H1 (cell line): ENCODE measurements at places on chromosomes 11 and 22. TPM values are rescaled to one million over a fixed set of nuclear protein-coding genes. Genes with fewer than 3 reads are reported as not detected.

MYEOV gene
- polyA plus RNA-seq: 0.44 and 1.0 TPM in 2 replicates

CARNS1 gene
- 0.82 and 0.96 TPM in 2 replicates for polyA plus RNA-seq

CASTOR1 gene
- 36.0 and 44.6 TPM in 2 replicates for polyA plus RNA-seq

DNAJB13 gene
- 0.05 and 0.27 TPM in 2 replicates for polyA plus RNA-seq

CCDC188 gene
- not detected in 2 replicates for polyA plus RNA-seq

ILK gene
- polyA plus RNA-seq: 117 and 132 TPM in 2 replicates

RIN1 gene
- 2.5 and 3.8 TPM in 2 replicates for polyA plus RNA-seq

DNA sequence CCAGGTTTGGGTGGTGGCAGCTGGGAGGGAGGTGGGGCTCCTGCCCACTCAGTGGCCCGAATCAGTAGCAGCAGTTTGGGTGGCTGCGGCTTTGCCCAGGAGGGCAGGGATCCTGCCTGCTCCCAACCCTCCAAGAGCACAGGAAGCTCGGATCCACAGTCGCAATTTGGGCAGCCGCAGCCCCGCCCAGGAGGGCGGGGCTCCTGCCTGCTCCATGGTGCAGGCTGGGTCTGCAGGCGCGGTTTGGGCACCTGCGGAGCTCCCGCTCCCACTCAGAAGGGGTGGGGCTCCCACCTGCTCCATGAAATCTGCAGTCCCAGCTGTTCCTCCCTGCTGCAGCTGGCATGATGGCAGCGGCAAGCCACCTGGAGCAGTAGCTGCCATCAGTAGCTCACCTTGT lies 38.1 kb upstream of the CALCB start:
- DNase-seq: peak; percentile 21

DNA sequence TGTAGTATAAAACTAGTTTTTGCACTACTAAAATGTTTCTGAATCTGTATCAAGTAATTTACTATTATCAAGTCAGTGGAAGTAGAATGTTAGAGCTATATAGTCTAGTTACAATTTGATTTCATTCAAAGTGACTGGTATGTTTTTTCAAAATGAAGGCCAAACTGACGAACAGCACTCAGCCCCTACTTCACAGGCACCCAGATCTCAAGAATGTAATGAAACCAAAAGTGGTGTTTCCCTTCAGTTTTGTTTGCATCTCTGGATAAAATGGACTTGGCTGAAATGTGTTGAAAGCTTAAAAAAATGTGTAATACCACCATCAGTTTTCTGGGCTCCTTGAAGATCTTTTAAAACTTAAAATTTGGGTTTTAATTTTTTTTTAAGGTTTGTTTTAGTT lies 46.4 kb downstream of the QSER1 start:
- no peak for DNase-seq

DNA sequence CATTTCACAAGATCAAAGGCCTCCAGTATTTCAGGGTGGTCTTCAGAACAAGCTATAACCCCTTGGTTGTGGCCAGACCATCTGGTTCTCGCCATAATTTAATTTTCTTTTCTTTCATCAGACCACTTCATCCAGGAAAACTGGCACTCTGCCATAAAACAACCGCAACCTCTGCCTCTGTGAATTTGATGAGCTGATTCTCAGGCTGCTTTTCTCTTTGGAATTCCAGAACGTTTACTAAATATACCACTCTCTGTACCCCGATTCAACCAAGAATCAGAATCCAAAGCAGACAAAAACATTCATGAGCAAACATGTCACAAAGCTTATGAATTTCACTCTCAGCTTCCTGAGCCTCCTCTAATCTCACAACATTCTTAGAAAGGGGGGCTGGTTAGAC lies 331.8 kb upstream of the SYN3 start:
- no peak for DNase-seq

DNA sequence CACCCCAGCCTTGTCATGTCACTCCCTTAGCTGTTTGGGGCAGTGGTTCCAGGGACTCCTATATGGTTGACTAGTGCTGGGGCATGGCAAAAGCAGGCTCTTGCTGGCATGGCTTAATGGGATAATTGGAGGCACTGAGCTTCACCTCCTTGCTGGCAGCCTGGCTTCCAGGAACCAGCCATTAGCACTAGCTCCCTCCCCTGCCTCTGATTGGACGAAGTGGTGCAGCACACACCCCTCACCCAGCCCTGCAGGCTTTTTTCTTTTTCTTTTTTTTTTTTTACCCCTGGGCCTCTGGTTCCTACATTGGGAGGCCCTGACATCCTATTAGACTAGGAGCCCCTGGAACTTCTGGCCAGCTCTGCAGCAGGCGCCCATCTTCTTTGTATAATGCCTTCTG lies 18.6 kb downstream of the PHLDB1 start:
- DNase-seq: no peak

DNA sequence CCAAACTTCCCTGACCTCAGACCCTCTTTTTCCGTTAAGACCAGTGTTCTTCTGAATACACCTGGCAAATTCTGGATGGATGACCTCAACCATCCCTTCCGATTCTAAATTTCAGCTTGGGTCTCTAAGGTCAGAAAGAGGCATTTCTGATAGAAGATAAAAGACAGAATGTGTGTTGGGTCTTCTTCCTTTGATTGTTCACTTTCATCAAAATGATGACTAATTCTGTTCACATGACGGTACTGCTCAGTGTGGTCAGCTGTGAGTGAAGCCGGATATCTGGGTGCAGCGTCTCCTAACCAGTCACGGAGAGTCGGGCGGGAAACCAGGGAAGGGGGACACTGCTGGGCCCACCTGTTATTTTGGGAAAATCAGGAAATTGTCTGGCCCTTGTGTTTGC lies 151.6 kb upstream of the NAV2 start:
- no peak for DNase-seq

GRCh38 chr11:63508009-63508408 lies 2.1 kb downstream of the LGALS12 start:
- no peak for DNase-seq

GRCh38 chr11:22752908-22753310 lies 76.7 kb downstream of the SVIP start:
- no peak for DNase-seq

DNA sequence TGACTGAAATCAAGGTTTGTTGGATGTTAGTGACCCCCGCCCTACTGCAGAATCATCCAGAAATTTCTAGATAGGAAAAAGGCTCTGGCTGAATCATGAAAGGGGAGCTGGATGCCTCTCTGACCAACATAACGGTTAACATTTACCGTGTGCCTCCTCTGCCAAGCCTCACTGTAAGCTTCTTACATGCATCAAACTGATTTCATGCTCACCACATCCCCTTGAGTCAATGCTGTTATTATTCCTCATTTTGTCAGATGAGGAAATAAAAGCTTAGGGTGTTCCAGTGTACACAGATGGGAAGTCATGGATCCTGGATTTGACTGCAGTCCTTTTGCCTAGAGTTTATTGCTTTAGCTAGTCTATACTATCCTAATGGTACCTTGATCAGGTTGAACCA lies 5.9 kb upstream of the HMOX1 start:
- DNase-seq: no peak

- DNase-seq: no peak
Observed at GRCh38 chr11:79330651-79331050, 110.2 kb downstream of the TENM4 start.
